ENCODE measurements at places on chromosomes 11 and 22. TPM values are rescaled to one million over a fixed set of nuclear protein-coding genes. Genes with fewer than 3 reads are reported as not detected.

ALKBH3 gene
- total RNA-seq: 29.1 TPM

MRGPRE gene
- not detected for total RNA-seq

PEX26 gene
- 13.6 TPM for total RNA-seq

MRGPRX4 gene
- total RNA-seq: 0.51 TPM

MRGPRF gene
- 0.13 TPM for total RNA-seq

CCDC81 gene
- total RNA-seq: 0.25 TPM

ETS1 gene
- total RNA-seq: 81.3 TPM

TTC28 gene
- 17.2 TPM for total RNA-seq

TSSK2 gene
- total RNA-seq: not detected

SLC15A3 gene
- 5.3 TPM for total RNA-seq

VSIG2 gene
- total RNA-seq: not detected

KIRREL3 gene
- total RNA-seq: not detected

CHEK1 gene
- 12.6 TPM for total RNA-seq

H19 gene
- 162 TPM for total RNA-seq

LSP1 gene
- total RNA-seq: under 0.01 TPM

OR52I2 gene
- not detected for total RNA-seq

CBLIF gene
- not detected for total RNA-seq

GGTLC3 gene
- not detected for total RNA-seq

DLG2 gene
- 0.13 TPM for total RNA-seq

PYGM gene
- total RNA-seq: 0.13 TPM

PARVG gene
- total RNA-seq: 0.25 TPM

MN1 gene
- 0.25 TPM for total RNA-seq

OR5L1 gene
- not detected for total RNA-seq

C11orf65 gene
- not detected for total RNA-seq

BTBD18 gene
- not detected for total RNA-seq

PLAAT3 gene
- total RNA-seq: 77.4 TPM

CASP12 gene
- total RNA-seq: 7.0 TPM

ACR gene
- under 0.01 TPM for total RNA-seq

CEND1 gene
- total RNA-seq: under 0.01 TPM

SCGB1D2 gene
- not detected for total RNA-seq

CST6 gene
- 0.64 TPM for total RNA-seq

FJX1 gene
- total RNA-seq: 25.2 TPM

C11orf98 gene
- 23.3 TPM for total RNA-seq

DTX4 gene
- 49.6 TPM for total RNA-seq

SLC22A6 gene
- not detected for total RNA-seq

MB gene
- total RNA-seq: not detected

YPEL1 gene
- 2.4 TPM for total RNA-seq

TEX54 gene
- not detected for total RNA-seq

DEPDC7 gene
- under 0.01 TPM for total RNA-seq

ASCL2 gene
- not detected for total RNA-seq

KRTAP5-11 gene
- not detected for total RNA-seq

ARHGAP42 gene
- total RNA-seq: 7.5 TPM

DDIAS gene
- total RNA-seq: 4.4 TPM

All from dermis microvascular lymphatic vessel endothelial cell (primary cell).